ENCODE measurements at places on chromosomes 4 and X. TPM values are rescaled to one million over a fixed set of nuclear protein-coding genes. Genes with fewer than 3 reads are reported as not detected.

Gene RBMXL3
- not detected for total RNA-seq

Gene CCNA2
- total RNA-seq, result 59.1 TPM

Gene LETM1
- total RNA-seq, result 85.8 TPM

Gene FGB
- not detected for total RNA-seq

Gene CLNK
- total RNA-seq, result not detected

Gene PNCK
- total RNA-seq, result not detected

Gene GJB1
- total RNA-seq, result not detected

Gene SRPX
- 64.1 TPM for total RNA-seq

Gene ZNF141
- total RNA-seq, result 14.8 TPM

Gene NPNT
- 0.32 TPM for total RNA-seq

Gene ETFDH
- 13.1 TPM for total RNA-seq

Gene RAB33A
- 0.19 TPM for total RNA-seq

Gene NALF2
- not detected for total RNA-seq

Gene CDX4
- total RNA-seq, result not detected

Gene TSPAN7
- 9.6 TPM for total RNA-seq

Gene CFP
- 0.49 TPM for total RNA-seq

Gene PDS5A
- 90.4 TPM for total RNA-seq

Gene CYLC1
- not detected for total RNA-seq

Gene IQCM
- total RNA-seq, result not detected

Gene XAGE2
- total RNA-seq, result not detected

Gene FAM114A1
- total RNA-seq, result 67.8 TPM

Data from bladder microvascular endothelial cell (primary cell).